ENCODE measurements at places on chromosomes 3 and 15. TPM values are rescaled to one million over a fixed set of nuclear protein-coding genes. Genes with fewer than 3 reads are reported as not detected.

LRRC49 gene
- 17.5 TPM for polyA plus RNA-seq

GRCh38 chr3:159775372-159775961 lies 213.2 kb upstream of the IL12A start:
- peaks cover 11% of the 10 kb centered on the region for H3K4me1 ChIP-seq
- no peaks in the 10 kb centered on the region for H3K36me3 ChIP-seq
- H3K27ac ChIP-seq = peak overlapping the region; percentile 3
- H3K27me3 ChIP-seq = no peaks in the 10 kb centered on the region
- no peak overlapping the region for H3K4me3 ChIP-seq
- DNase-seq = no peak

PLSCR2 gene
- polyA plus RNA-seq = 0.74 TPM

GRCh38 chr15:31387479-31388118 lies 61.0 kb downstream of the KLF13 start:
- H3K4me1 ChIP-seq = peaks cover 20% of the 10 kb centered on the region
- no peak overlapping the region for H3K4me3 ChIP-seq
- peaks cover 13% of the 10 kb centered on the region for H3K27me3 ChIP-seq
- H3K27ac ChIP-seq = peak overlapping the region; percentile 19
- no peaks in the 10 kb centered on the region for H3K36me3 ChIP-seq
- DNase-seq = no peak

- H3K4me3 ChIP-seq = no peak overlapping the region
- no peak overlapping the region for H3K27ac ChIP-seq
- no peak for DNase-seq
- no peaks in the 10 kb centered on the region for H3K36me3 ChIP-seq
- H3K4me1 ChIP-seq = peaks cover 15% of the 10 kb centered on the region
- H3K27me3 ChIP-seq = no peaks in the 10 kb centered on the region
Observed at GRCh38 chr15:94272251-94272898, 41.0 kb downstream of the MCTP2 start.

DNA sequence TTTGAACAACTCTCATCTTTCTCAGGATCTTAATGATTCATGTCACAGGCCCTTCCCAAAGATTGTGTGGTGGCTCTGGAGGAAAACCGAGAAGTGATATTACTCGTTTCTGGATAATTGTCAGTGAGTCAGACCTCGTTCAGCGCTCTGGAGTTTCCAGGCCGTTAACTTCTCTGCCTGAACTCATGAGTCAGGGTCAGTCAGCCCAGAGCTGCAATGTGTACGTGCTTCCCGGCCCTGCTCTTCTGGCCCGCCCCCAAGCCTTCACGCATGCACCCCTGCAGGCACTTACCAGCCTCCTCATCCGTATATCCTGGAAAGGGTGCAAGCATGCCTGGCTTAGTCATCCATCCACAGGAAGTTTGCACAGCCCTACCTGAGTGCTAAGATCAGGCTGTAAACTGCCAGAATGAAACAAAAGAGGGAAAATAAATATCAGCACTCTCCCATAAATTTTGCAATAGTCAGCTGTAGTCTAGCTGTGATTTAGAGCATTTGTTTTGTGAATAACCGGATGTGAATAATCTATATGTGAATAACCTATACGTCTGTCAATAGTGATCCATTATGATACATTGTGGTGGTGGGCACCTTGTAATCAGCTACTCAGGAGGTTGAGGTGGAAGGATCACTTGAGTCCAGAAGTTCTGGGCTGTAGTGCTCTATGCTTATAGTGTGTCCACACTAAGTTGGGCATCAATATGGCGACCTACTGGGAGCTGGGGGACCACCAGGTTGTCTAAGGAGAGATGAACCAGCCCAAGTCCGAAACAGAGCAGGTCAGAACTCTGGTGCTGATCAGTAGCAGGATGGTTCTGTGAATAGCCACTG lies 35.3 kb upstream of the SEMA4B start:
- H3K4me3 ChIP-seq = no peak overlapping the region
- peak; percentile 91 for DNase-seq
- no peaks in the 10 kb centered on the region for H3K4me1 ChIP-seq

GRCh38 chr3:178802259-178802658 lies 266.0 kb downstream of the KCNMB2 start:
- no peaks in the 10 kb centered on the region for H3K27me3 ChIP-seq
- H3K27ac ChIP-seq = no peak overlapping the region
- H3K36me3 ChIP-seq = no peaks in the 10 kb centered on the region
- no peaks in the 10 kb centered on the region for H3K4me1 ChIP-seq
- DNase-seq = no peak
- H3K4me3 ChIP-seq = no peak overlapping the region

DNA sequence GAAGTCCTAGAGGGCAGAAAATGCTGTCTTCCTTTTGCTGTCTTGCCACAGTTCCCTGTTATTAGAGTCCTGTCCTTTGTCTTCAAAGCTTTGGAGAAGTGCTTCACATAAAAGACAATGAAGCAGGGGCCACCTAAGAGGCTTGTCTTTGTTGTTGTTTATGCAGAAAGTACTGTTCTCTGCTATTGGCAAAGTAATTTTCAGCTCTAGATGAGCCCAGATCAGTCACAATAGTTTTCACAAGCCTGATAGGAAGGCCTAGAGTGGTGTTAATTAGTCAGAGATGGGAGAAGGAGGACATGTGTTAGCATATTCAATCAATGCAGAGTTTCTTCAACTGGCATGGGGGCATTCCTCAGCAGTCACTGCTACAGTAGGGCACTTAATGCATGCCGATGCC lies 300.0 kb downstream of the PTPRG start:
- H3K4me1 ChIP-seq = peaks cover 12% of the 10 kb centered on the region
- no peak overlapping the region for H3K27ac ChIP-seq
- H3K4me3 ChIP-seq = no peak overlapping the region
- H3K27me3 ChIP-seq = no peaks in the 10 kb centered on the region
- no peak for DNase-seq

RLBP1 gene
- not detected for polyA plus RNA-seq

DNA sequence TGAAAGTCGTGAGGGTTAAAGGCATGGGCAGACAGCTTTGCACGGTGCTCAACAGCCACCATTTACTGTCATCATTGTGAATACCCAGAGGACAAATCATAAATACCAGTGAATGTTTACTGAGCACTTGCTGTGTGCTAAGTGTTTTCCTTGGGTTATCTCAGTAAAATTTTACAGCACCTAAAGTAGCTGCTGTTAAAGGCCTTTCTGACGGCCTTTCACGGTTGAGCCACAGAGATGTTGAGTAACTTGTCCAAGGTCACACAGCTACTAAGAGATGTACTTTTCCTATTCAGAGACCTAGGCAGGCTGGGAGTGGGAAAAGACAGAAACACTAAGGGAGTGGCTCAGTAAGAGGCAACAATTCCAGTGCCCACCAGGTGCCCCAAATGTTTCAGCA lies 393 bp upstream of the CPNE9 start:
- no peak for DNase-seq
- H3K4me1 ChIP-seq = peaks cover 15% of the 10 kb centered on the region
- no peak overlapping the region for H3K4me3 ChIP-seq
- peaks cover 52% of the 10 kb centered on the region for H3K36me3 ChIP-seq
- peaks cover 29% of the 10 kb centered on the region for H3K27me3 ChIP-seq
- no peak overlapping the region for H3K27ac ChIP-seq

POPDC2 gene
- 4.2 TPM for polyA plus RNA-seq

GRCh38 chr3:71536376-71536965 lies 47.1 kb downstream of the FOXP1 start:
- no peak overlapping the region for H3K4me3 ChIP-seq
- H3K36me3 ChIP-seq = no peaks in the 10 kb centered on the region
- peaks cover 57% of the 10 kb centered on the region for H3K4me1 ChIP-seq
- DNase-seq = no peak
- H3K27me3 ChIP-seq = no peaks in the 10 kb centered on the region
- no peak overlapping the region for H3K27ac ChIP-seq

- no peaks in the 10 kb centered on the region for H3K27me3 ChIP-seq
- DNase-seq = no peak
- peaks cover 9% of the 10 kb centered on the region for H3K4me1 ChIP-seq
- H3K27ac ChIP-seq = peak overlapping the region; percentile 71
Observed at GRCh38 chr3:45167011-45167911, 21.1 kb upstream of the CDCP1 start.

- H3K4me3 ChIP-seq = no peak overlapping the region
- H3K27ac ChIP-seq = no peak overlapping the region
- H3K27me3 ChIP-seq = no peaks in the 10 kb centered on the region
- peaks cover 42% of the 10 kb centered on the region for H3K4me1 ChIP-seq
- DNase-seq = no peak
Observed at GRCh38 chr3:88152841-88153240, 3.1 kb downstream of the C3orf38 start.

CADPS gene
- polyA plus RNA-seq = 2.3 TPM

VILL gene
- 24.7 TPM for polyA plus RNA-seq

- no peaks in the 10 kb centered on the region for H3K36me3 ChIP-seq
- H3K4me3 ChIP-seq = no peak overlapping the region
- H3K27ac ChIP-seq = no peak overlapping the region
- H3K27me3 ChIP-seq = no peaks in the 10 kb centered on the region
- H3K4me1 ChIP-seq = no peaks in the 10 kb centered on the region
Observed at GRCh38 chr3:35392187-35392586, 247.1 kb upstream of the ARPP21 start.

GRCh38 chr15:74176262-74177214 lies 3.0 kb downstream of the ISLR start:
- H3K27ac ChIP-seq = no peak overlapping the region
- no peak overlapping the region for H3K4me3 ChIP-seq
- DNase-seq = no peak
- peaks cover 8% of the 10 kb centered on the region for H3K4me1 ChIP-seq

DNA sequence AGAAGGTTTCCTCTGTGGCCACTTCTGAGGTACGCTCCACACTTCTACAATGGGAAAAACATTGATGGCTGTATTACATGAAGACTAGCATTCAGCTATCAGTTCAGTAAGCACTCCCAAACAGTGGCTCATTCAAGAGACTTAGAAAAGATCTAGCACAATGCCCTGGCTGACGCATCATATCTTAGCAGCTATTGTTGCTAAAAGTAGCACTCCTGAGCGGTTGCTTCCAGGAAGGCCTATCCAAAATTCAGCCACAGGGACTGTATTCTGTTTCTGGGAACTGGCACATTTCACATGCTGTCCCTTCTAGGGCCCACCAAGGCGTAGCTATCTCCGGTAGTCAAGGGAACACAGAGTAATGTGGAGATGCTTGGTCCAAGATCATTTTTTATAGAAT lies 21.2 kb upstream of the SPRED1 start:
- no peaks in the 10 kb centered on the region for H3K36me3 ChIP-seq
- H3K27ac ChIP-seq = no peak overlapping the region
- no peaks in the 10 kb centered on the region for H3K4me1 ChIP-seq
- H3K4me3 ChIP-seq = no peak overlapping the region
- no peaks in the 10 kb centered on the region for H3K27me3 ChIP-seq

- peaks cover 4% of the 10 kb centered on the region for H3K4me1 ChIP-seq
- no peaks in the 10 kb centered on the region for H3K36me3 ChIP-seq
- DNase-seq = no peak
- no peak overlapping the region for H3K4me3 ChIP-seq
- H3K27ac ChIP-seq = no peak overlapping the region
Observed at GRCh38 chr15:42151736-42152135, 4.7 kb downstream of the PLA2G4F start.

DNA sequence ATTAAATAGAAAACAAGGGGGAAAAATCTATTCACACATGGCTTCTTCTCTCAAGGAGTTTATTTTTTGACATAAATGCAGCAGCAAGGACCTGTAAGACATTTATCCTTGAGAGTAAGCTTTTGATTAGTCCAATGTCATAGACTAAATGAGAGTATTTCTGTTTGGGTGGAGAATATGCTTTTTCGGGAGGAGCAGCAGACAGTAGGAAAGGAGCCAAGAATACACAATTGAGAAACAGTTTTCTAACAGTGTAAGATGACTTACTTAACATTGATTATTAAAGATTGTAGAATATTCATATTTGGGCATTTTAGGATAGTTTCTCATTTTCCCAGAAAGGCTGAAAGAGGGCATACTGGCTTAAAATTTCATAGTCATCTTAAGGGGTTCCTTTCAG lies 65.9 kb upstream of the PAQR5 start:
- peak; percentile 27 for DNase-seq
- no peaks in the 10 kb centered on the region for H3K36me3 ChIP-seq
- no peak overlapping the region for H3K27ac ChIP-seq
- no peaks in the 10 kb centered on the region for H3K4me1 ChIP-seq
- no peak overlapping the region for H3K4me3 ChIP-seq

SLC6A20 gene
- 0.61 TPM for polyA plus RNA-seq

GRCh38 chr15:34802371-34802770 lies 7.0 kb upstream of the ACTC1 start:
- no peak for DNase-seq
- H3K27ac ChIP-seq = no peak overlapping the region
- no peaks in the 10 kb centered on the region for H3K36me3 ChIP-seq
- no peak overlapping the region for H3K4me3 ChIP-seq
- no peaks in the 10 kb centered on the region for H3K4me1 ChIP-seq

DNA sequence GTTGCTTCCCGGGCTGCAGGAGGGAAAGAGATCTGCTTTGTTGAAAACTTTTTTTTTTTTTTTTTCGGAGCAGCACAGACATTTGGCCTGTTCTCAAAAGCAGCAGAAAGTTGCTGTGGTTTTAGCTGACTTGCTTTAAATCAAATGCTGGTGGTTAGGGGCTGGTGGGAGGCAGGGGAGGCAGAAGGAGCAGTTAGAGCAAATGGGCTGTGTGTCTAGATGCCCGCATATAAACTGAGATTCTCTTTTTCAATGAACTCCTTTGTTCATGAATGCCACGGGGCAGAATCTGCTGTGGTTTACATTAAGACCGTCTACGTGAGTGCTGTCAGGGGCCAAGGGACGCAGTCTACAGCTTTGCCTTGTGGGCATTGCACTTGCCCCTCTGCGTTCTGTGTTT lies 95.9 kb downstream of the FLNB start:
- no peaks in the 10 kb centered on the region for H3K4me1 ChIP-seq
- H3K27ac ChIP-seq = no peak overlapping the region
- H3K4me3 ChIP-seq = no peak overlapping the region
- H3K36me3 ChIP-seq = peaks cover 73% of the 10 kb centered on the region

DNA sequence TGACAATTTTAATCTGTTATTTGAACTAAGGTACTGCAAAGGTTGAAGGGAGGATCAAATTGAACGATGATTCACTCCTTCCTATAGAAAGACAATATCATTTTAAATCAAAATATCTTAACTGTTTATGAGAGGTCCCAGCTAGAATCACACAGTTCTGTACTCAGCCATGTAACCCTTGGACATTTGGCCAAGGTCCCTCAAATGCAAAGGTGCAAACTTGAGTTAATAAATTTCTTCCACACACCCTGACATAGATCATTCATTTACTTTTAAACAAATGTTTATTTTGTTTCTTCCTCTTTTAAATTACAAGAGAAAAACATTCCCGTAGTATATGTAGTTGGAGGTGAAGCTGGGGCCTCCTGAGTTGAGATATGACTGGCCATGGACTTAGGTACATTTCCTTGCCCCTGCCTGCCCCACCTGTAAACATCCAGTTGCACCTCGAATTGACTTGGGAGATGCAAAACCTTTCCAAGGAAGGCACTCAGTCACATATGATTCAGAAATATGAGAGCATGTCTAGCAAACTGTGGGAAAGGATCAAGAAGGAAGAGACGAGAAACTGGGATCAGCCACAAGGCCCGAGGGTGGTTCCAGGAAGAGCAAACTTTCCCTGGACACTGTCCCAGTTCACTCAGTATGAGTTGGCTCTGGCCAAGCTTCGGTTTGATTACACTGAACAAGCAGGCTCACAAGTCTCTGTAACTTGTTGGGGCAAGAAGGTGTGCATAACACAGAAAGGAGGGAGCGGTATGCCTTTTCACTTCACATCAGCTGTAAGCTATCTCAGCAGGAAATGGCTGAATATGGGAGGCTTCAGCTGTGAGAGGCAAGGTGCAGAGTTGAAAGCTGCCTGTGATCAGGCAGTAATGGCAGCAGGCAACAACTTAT lies 6.7 kb downstream of the TNFSF10 start:
- no peak overlapping the region for H3K4me3 ChIP-seq
- H3K4me1 ChIP-seq = peaks cover 93% of the 10 kb centered on the region
- DNase-seq = no peak
- H3K27me3 ChIP-seq = no peaks in the 10 kb centered on the region
- H3K36me3 ChIP-seq = peaks cover 19% of the 10 kb centered on the region
